ENCODE measurements at places on chromosomes 2 and 18.

GRCh38 chr2:236673126-236673822 lies 103.6 kb downstream of the ACKR3 start:
- H3K4me1 ChIP-seq = peaks cover 12% of the 10 kb centered on the region
- H3K27ac ChIP-seq = no peak overlapping the region
- H3K4me3 ChIP-seq = no peak overlapping the region
- H3K27me3 ChIP-seq = no peaks in the 10 kb centered on the region
- peak; percentile 81 for DNase-seq

DNA sequence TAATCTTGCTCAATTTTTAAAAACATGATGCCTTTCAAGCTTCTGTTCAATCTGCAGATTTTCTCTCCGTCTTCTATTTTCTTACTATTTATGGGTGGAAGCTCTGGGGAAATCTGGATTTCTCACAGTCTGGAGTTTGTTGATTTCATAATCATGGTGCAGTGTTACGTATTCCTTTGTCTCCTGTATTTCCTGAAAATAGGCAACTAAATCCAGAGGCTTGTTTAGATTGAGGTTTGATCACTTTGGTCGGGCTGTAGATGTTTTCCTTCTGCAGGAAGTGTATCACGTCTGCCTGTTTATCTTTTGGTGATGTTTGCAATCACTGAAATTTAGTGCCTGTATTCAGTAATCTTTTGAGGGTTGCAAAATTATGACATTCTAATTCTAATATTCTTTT lies 487.7 kb downstream of the LRRTM4 start:
- no peak overlapping the region for H3K4me3 ChIP-seq
- no peaks in the 10 kb centered on the region for H3K4me1 ChIP-seq
- H3K27ac ChIP-seq = no peak overlapping the region
- H3K36me3 ChIP-seq = no peaks in the 10 kb centered on the region
- H3K27me3 ChIP-seq = no peaks in the 10 kb centered on the region

DNA sequence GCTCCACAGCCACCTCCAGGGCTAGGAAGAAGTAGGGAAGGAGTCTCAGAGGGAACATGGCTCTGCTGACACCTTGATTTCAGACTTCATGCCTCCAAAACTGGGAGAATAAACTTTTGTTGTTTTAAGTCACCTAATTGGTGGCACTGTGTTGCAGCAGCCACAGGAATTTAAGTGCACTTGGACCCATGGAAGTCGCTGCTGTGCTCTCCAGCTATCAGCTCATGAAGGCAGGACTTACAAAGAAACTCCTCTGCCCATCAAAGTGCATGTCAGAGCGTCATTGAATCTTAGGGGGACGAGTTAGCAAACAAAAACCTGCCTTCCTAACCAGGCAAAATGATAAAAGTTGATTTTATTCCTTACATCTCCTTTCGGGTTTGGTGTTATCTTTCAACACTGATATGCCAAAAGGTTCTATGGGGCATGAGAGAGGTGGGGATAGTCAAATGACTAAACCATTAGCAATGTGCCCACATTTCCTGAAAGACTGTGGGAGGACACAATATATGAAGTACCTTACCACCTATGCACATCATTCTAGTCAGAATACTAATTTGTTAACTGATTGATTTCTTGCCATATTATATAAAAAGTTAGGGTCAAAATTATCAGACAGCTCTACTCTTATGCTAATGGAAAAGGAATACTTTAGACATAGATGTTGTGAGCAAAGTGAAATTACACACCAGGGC lies 235.8 kb upstream of the TNP1 start:
- no peaks in the 10 kb centered on the region for H3K36me3 ChIP-seq
- no peak overlapping the region for H3K27ac ChIP-seq
- H3K4me3 ChIP-seq = no peak overlapping the region
- DNase-seq = no peak
- H3K27me3 ChIP-seq = no peaks in the 10 kb centered on the region

DNA sequence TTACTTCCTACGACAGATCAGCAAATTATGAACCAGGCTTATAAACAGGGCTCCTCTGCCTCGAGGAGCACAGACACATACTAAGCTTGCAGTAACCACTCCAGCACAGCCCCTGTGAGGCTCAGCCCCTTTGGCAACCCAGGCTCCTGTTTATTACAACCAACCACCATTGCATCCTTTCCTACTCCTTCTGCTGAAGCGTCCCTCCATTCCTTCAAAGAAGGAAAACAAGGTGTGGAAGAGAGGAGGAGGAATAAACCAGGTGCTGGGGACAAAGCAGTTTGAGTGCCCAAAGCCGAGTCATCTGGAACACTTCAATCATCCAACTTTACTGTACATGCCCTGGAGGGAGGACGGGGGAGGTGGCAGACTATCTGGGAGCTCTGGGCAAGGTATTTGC lies 87.2 kb upstream of the MGAT4A start:
- H3K27me3 ChIP-seq = no peaks in the 10 kb centered on the region
- peaks cover 6% of the 10 kb centered on the region for H3K4me1 ChIP-seq
- H3K36me3 ChIP-seq = no peaks in the 10 kb centered on the region
- H3K4me3 ChIP-seq = no peak overlapping the region
- no peak for DNase-seq

- peaks cover 21% of the 10 kb centered on the region for H3K4me1 ChIP-seq
- peak overlapping the region; percentile 44 for H3K4me3 ChIP-seq
- no peaks in the 10 kb centered on the region for H3K27me3 ChIP-seq
- no peak for DNase-seq
- H3K27ac ChIP-seq = peak overlapping the region; percentile 73
Measured at GRCh38 chr2:241844066-241844728, 14.5 kb downstream of the PDCD1 start.

DNA sequence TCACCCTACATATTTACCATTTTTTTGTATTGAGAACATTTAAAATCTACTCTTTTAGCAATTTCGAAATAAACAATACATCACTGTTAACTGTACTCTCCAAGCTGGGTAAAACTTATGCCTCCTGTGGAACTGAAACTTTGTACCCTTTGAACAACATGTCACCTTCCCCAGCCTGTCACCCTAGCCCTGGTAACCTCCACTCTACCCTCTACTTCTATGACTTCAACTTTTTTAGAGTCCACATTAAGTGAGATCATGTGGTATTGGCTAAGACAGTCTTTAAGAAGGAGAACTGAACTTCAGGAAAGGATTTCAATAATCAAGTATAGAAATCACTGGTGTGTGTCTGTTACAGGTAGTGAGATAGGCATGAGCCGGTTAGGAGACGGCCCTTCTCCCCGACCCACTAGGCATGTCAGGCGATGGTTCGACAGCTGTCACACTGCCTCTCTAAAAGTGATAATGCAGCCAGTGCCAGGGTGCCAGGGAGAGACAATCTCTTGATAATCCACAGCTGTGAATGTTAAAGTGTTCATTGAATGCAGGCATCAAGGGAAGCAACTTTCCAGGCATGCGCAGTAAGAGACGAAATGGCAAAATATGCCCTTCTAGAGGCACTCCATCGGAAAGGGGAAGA lies 74.6 kb upstream of the RNF152 start:
- no peak overlapping the region for H3K4me3 ChIP-seq
- H3K4me1 ChIP-seq = no peaks in the 10 kb centered on the region
- DNase-seq = no peak

DNA sequence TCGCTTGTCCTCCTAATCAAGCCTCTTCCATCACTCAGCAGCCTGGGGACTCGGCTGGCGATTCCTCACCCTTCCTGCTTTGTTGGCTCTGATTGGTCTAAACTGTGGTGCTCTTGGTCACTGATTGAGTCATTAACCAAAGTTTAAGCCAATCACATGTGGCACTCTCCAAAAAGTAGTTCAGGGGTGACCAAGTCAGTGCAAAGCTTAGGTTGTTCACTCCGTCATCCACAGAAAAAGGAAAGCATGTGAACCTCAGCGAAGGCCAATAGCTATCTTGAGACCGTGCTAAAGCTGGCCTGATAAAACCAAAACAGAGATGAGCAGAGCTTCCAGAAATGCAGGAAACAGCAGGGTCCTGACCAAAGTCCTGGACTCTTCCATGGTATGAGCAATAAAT lies 4.9 kb downstream of the ALPK2 start:
- no peak overlapping the region for H3K4me3 ChIP-seq
- no peaks in the 10 kb centered on the region for H3K36me3 ChIP-seq
- DNase-seq = no peak
- no peak overlapping the region for H3K27ac ChIP-seq
- H3K27me3 ChIP-seq = no peaks in the 10 kb centered on the region

- DNase-seq = no peak
- no peak overlapping the region for H3K27ac ChIP-seq
- no peaks in the 10 kb centered on the region for H3K27me3 ChIP-seq
- no peaks in the 10 kb centered on the region for H3K36me3 ChIP-seq
- H3K4me3 ChIP-seq = no peak overlapping the region
Measured at GRCh38 chr2:143399631-143400069, 270.4 kb downstream of the ARHGAP15 start.

DNA sequence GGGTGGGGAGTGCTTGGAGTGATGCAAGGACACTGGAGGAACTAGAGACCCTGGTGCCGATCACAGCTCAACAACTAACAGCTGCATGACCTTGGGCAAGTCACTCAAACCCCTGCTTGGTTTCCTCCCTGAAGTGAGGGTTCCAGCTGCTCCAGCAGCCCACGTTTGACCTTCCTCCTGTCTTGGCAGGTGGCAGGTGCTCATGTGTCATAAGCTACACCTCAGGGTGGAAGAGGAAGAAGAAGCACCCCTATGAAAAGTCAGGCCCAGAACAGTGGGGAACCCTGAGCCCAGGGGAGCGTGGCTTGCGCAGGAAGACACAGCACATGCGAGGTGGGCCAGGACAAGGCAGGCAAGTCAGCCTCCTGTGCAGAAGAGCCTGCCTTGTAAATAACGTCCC lies 42.4 kb downstream of the MRPL35 start:
- no peak overlapping the region for H3K4me3 ChIP-seq
- no peak for DNase-seq
- H3K4me1 ChIP-seq = no peaks in the 10 kb centered on the region
- H3K27ac ChIP-seq = no peak overlapping the region

DNA sequence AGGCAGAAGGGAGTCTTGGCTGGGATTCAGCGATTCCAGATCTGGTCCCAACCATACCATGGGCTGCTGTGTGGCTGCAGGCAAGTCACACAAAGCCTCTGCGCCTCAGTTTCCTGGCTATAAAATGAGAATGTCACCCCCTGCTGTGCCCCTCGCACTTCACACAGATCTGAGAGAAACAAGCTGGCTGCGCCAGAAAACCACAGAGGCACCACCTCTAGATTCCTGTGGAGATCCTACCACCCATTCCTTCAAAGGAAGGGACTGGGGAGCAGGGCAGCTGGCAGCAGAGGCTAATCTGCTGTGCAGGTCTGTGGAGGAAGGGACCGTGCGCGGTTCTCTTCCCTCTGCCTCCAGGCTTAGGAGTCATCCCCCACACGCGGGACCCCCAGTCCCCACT lies 19.8 kb downstream of the NEURL3 start:
- H3K4me1 ChIP-seq = peaks cover 8% of the 10 kb centered on the region
- no peak for DNase-seq
- peak overlapping the region; percentile 82 for H3K27ac ChIP-seq
- peak overlapping the region; percentile 43 for H3K4me3 ChIP-seq
- H3K36me3 ChIP-seq = no peaks in the 10 kb centered on the region

GRCh38 chr2:11388262-11389051 lies 44.0 kb upstream of the ROCK2 start:
- H3K36me3 ChIP-seq = no peaks in the 10 kb centered on the region
- no peak overlapping the region for H3K4me3 ChIP-seq
- peaks cover 26% of the 10 kb centered on the region for H3K4me1 ChIP-seq

DNA sequence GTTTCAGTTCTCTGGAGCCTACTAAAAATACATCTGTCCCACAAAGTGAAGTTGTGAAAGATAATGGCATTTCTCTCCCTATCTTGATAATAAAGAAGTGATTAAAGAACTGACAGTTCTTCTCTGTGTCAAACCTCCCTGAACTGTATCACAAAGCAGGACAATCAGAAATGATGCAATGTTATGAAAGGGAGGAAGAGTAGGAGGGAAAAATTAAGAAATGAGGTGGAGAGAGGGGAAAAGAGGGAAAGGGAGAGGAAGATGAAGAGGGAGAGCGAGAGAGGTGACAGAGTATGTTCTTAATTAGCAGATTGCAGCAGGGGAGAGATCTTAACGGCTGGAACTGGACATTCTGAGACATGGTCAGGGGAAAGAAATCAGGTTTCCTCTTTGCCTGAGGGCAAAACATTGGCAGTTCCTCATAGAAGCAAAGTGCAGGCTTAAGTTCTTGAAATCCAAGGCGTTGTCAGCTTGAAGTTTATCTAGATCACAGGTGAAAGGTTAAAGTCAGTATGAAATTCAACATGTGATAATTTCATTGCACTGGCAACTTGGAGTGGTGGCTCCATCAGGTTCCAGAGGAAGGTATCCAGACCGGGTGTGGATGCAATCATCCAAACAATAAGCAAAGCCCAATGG lies 54.6 kb downstream of the RDH14 start:
- H3K36me3 ChIP-seq = no peaks in the 10 kb centered on the region
- no peaks in the 10 kb centered on the region for H3K27me3 ChIP-seq
- H3K4me1 ChIP-seq = no peaks in the 10 kb centered on the region

DNA sequence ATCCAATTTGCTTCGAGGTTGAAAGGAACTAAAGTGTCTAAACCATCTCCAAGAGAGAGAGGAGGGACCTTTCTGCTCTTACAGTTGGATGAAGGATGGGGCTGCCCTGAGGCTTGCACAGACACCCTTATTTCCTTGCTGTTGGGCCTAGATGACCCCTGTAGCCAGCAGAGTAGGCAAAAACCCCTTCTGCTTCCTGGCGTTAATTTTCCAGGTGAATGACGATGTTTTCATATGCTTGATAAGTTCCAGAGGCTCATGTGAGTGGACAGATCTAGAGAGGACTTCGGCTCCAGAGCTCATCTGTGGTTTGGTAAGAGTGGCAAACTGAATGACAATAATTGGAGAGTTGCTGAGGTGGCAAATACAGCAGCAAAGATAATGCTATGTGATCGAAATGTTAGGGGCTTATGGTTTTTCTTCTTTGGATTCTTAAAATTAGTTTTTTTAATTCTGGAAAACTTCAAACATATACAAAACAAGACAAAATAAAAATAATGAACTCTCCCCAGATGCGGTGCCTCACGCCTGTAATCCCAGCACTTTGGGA lies 98.6 kb upstream of the MAP4K3 start:
- H3K4me1 ChIP-seq = no peaks in the 10 kb centered on the region
- H3K36me3 ChIP-seq = no peaks in the 10 kb centered on the region
- no peak for DNase-seq
- H3K27ac ChIP-seq = no peak overlapping the region
- H3K27me3 ChIP-seq = no peaks in the 10 kb centered on the region

Data from vagina (tissue), 2 donors.